ENCODE measurements at places on chromosomes 16 and 17.

DNA sequence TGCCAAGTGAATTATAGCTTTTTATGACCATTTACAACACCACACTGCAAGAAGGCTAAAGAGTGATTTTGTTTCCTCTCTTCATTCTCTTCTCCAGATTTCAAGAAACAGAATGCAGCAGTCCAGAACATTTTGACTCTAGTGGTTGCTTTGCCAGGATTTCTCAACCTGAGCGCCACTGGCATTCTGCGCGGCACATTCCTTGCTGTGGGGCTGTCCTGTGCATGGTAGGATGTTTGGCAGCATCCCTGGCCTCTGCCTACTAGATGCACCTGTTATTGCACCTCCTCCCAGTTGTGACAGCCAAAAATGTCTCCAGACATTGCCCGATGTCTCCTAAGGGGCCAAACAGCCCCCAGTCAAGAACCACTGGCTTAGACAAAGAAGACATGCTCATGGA, 25.7 kb upstream of the SLC39A11 start:
- no peak for DNase-seq

GRCh38 chr16:80583466-80583865, 42.7 kb downstream of the DYNLRB2 start:
- peak; percentile 56 for DNase-seq

GRCh38 chr17:81237591-81238489, 1.0 kb downstream of the TEPSIN start:
- DNase-seq = no peak

DNA sequence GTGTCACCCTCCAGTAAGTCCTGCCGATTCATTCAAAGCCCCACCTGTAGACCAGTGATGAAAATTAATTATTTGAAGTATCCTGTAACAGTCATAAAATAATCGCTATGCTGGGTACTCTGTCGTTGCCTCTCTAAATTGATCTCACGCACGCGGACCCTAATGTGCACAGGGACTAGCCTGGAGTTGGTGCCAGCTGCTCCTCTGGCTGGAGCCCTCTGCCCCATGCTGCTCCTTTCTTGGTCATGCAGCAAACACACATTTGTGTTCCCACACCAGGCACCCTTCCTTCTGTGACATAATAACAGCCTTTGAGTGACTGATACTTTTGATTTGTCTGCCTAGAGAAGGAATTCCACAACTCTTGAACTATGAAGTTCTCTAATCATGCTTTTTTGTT, 16.0 kb downstream of the RAB11FIP3 start:
- no peak for DNase-seq

- DNase-seq = peak; percentile 86
Measured at GRCh38 chr17:58006560-58006923, 504 bp downstream of the SRSF1 start.

GRCh38 chr16:8229011-8229520, 361.2 kb downstream of the TMEM114 start:
- no peak for DNase-seq

- no peak for DNase-seq
Measured at GRCh38 chr16:57620335-57621231, 7.8 kb upstream of the ADGRG1 start.

- DNase-seq = peak; percentile 53
Measured at GRCh38 chr17:82752371-82753200, 721 bp downstream of the TBCD start.

- DNase-seq = peak; percentile 18
Measured at GRCh38 chr16:81163671-81164070, 67.5 kb upstream of the GCSH start.

DNA sequence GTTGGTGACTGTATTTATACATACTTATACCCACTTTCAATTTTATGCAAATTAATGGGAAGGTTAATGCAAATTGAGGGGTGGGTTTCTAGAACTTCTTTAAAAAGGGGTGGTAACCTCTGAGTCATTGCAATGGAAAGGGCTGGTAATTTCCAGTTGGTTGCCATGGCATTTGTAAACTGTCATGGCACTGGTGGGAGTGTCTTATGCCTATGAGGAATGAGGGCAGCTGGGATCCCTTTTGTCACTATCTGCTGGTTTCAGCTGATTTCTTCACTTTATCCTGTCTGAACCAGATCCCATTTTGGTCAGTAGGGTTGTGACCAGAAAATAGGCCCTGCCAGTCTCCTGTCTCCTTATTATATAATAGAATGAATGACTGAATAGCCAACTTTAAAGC, 1006.7 kb upstream of the GOT2 start:
- DNase-seq = no peak

DNA sequence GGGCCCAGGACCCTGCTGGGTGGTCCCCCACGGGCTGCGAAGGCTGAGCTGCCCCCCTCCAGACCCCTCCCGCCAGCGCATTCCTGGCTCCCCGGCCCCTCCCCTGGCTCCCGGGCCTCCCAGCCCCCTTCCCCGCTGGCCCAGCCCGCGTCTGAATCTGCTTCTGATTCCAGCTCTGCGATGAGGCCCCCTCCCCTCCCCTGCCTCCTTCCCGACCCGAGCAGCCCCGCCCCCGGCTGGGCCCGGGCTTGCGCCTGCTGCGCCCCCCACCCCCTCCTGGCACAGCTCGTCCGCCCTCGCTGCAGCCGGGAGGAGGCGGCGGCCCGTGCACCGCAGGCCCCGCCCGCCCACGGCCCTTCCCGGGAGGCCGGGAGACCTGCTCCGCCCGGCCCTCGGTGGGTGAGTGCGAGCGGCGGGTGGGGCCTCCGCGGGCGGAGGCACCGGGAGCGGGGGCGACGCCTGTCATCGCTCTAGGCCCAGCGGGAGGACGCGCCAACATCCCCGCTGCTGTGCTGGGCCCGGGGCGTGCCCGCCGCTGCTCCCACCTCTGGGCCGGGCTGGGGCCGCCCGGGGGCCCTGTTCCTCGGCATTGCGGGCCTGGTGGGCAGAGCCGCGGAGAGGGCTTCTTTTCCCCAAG, at the start of gene NTN3:
NTN3 (plus strand) TSS at position 282 of the 637 bp plus-strand sequence. CDS start 405 bp downstream, outside the sequence.
- DNase-seq = peak; percentile 59

DNA sequence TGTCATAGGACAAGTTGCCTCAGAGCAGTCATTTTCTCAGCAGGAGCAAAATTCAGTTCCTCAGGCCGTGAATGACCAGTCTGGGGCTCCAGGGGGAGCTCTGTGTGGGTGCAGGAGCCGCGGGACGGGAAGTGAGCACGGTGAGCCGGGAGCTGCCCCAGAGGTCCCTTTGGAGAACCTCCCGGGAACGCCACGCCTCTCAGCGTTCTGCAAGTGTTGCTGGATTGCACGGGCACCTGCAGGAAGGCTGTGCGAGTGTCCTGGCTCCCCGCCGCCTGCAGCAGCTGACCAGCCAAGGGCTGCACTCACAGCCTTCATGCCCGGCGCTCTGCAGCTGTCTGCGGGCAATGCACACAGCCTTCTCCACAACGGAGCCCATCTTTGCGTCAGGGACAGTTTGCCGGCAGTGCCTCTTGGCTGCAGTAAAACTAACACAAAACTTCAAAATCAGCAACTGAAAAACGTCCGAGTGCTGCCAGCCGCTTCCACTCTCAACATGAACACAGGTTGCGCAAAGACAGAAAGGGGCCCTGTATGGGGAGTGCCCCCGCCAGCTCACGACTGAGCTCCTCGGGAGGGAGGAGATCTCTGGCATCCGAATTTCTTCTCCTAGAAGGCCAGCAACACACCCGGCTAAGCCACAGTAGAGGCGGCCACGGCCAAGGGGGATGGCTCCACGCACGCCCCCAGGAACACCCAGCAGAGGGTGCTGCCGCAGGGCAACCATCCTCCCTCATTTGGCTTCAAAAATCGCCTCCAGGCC, 16.0 kb downstream of the NDUFAF8 start:
- DNase-seq = peak; percentile 89

- peak; percentile 96 for DNase-seq
Measured at GRCh38 chr17:28371245-28372202, at the start of gene SARM1. Gene SARM1, plus strand, starts transcription at chr17:28371694. Its CDS starts 339 bp downstream, at chr17:28372033.

- peak; percentile 87 for DNase-seq
Measured at GRCh38 chr16:57091975-57092785, at the start of gene CPNE2. Gene CPNE2, plus strand, starts transcription at chr16:57092583. Its CDS starts 18,160 bp downstream, at chr16:57110743.

DNA sequence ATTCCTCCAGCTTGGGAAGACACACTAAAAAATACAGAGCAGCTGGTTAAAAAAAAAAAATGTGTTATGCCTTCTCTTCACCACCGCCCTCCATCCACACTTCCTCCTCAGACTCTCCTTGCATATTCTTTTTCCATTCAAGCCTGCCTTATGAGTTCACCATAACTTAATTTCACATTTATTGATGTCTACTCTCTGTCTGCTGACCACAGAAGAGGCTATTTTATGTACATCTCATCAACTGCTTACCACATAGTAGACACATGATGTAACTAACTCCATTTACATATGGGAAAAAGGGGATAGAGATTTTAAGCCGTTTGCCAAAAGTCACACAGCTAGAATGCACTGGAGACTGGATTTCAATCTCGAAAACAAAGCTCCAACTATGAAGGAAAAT, 409.8 kb downstream of the CDH11 start:
- DNase-seq = peak; percentile 38

DNA sequence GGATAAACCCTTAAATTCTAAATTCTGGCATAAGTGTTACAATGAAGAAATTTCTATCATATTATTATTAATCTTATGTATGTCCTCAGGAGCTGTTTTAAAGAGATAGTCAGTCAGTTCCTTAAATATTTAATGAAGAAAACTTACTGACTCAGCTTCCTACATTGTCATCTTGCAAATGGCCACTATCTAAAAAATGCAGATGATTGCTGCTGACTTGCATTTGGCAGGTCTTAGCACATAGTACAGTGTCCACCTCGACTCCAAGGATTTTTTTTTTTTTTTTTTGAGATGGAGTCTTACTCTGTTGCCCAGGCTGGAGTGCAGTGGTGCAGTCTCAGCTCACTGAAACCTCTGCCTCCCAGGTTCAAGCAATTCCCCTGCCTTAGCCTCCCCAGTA, 55.1 kb upstream of the CORO6 start:
- no peak for DNase-seq

DNA sequence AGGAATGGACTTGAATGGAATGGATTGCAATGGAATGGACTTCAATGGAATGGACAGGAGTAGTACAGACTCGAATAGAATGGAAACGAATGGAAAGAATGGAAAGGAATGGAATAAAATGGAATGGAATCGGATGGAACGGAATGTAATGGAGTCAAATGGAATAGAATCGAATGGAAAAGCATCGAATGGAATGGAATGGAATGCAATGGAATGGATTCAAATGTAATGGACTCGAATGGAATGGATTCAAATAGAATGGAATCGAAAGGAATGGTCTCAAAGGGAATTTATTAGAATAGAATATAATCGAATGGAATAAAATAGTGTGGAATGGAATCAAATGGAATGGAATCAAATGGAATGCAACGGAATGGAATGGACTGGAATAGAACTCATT, 484.9 kb upstream of the WSB1 start:
- peak; percentile 13 for DNase-seq

DNA sequence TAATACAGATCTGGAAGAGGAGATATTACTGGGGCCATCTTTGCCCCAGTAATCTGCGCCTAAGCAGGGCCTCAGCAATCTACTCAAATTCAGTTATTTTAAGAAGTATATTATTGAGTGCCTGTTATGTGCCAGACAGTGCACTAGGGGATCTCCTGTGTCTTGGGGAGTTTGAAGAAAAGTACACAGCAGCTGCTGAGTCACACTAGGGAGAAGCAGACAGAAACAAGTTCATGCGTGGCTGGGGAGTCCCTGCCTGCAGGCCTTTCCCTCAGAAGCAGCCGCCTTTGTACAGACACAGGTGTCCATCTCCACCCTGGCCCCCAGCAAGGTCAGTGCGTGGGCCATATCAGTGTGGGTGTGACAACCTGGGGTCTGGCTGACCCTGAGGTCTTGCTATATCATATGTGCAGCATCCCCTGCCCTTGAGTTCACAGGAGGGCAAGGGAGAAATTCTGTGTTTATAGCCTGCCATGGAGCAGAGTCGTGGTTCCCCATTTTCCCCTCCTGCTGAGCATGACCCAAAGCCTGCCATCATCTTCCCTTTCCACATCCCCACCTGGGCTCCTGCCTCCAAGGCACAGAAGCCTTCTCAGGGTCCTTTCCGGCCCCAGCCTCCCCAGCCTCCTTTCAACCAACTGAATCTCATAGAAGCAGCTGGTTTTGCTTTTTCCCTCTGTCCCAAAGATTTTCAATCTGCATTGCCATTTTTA, 229.9 kb upstream of the SDK2 start:
- no peak for DNase-seq

DNA sequence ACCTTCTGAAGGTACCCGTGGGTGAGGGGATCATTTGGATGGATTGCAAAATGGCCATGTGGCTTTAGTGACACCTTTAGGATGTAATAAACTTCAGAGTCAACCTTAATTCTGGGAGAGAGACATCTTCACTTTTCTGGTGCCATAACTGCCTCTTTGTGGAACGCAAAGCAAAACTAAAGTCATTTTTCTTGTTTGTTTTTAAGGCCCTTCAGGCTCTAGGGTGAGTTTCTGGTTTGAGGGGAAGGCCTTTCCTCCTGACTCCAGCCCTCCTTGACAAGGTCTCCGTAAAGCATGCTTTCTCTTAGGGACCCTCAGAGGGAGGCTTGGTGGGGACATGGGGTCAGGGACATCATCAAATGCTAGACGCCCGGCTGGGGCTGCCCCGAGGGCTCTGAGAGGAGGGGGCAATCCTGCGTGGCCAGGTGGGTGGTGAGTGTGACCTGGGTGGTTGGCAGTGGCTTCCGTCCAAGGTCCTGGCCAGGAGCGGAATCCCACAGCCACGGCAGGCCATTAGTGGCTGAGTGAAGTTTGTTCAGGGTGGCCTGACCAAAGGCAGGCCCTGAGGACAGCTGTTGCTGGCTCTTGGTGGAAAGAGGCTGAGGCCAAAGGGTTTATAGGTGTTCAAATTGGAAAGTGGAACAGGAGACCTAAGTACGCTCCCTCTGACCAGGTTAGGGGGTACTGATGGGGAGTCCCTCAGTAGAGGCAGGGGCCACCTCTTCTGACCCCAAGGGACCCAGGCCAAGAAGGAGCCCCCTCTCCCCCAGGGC, 112.2 kb downstream of the METRNL start:
- DNase-seq = no peak

Measured in astrocyte of the hippocampus (primary cell).